Fibroblast of mammary gland (primary cell): ENCODE measurements at places on chromosomes 12 and 14.

DNA sequence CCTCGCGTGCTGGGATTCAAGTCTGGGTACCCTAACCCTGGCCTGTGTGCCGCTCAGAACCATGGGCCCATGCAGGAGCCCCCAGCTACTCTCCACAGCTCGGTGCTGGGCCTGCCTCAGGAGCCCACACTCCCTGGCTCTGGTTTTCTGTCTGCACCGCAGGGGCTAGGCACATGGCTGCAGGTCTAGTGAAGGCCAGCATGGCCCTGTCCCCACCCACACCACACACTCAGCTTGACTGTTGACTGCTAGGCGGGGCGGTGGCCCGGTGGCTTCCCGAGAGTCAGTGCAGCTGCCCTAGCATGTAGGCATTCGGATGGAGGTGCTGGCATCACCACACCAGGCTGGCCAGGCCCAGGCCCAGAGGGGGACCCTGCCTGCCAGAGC lies 7.9 kb downstream of the INF2 start:
- no peak for DNase-seq

DNA sequence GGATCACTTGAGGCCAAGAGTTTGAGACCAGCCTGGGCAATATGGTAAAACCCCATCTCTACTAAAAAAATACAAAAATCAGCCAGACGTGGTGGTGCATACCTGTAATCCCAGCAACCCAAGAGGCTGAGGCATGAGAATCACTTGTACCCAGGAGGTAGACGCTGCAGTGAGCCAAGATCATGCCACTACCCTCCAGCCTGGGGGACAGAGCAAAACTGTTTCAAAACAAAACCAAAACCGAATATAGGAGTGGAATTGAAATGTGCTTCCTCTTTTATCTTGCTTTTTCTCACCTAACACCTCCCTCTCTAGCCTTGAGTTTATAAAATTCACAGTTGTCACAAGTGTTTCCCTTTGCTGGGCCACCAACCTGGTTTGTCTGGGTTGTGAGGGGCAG lies 181.9 kb downstream of the PAH start:
- DNase-seq = no peak

DNA sequence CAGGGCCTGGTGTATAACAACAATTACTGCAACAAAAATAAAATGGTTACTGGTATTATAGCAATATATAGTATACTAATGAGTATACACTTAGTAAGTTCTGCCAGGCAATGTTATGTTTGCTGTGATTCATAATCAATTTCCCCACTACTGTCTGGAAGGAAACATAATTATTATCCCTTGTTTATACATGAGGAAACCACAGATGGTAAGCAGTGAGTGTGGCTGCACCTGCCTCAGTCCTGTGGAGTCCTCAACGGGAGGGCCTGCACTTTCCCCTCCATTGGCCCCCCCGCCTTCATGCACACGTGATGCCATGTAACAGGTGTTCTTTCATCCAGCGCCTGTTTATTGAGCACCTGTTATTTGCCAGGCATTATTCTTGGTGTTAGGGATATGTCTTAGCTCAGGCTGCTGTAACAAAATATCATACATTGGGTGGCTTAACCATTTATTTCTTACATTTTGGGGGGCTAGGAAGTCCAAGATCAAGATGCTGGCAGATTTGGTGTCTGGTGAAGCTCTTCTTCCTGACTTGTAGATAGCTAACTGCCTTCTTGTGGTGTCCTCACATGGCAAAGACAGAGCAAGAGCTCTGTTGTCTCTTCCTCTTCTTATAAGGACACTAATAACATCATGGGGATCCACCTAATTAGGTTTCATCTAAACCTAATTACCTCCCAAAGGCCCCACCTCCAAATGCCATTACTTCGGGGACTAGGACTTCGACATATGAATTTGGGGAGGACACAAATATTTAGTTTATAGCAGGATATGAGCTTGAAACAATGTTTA lies 59.5 kb upstream of the CHGA start:
- DNase-seq = no peak

- DNase-seq = no peak
Measured at GRCh38 chr12:25827141-25827540, 131.3 kb upstream of the RASSF8 start.

- no peak for DNase-seq
Measured at GRCh38 chr14:22887990-22888378, 5.0 kb downstream of the REM2 start.

DNA sequence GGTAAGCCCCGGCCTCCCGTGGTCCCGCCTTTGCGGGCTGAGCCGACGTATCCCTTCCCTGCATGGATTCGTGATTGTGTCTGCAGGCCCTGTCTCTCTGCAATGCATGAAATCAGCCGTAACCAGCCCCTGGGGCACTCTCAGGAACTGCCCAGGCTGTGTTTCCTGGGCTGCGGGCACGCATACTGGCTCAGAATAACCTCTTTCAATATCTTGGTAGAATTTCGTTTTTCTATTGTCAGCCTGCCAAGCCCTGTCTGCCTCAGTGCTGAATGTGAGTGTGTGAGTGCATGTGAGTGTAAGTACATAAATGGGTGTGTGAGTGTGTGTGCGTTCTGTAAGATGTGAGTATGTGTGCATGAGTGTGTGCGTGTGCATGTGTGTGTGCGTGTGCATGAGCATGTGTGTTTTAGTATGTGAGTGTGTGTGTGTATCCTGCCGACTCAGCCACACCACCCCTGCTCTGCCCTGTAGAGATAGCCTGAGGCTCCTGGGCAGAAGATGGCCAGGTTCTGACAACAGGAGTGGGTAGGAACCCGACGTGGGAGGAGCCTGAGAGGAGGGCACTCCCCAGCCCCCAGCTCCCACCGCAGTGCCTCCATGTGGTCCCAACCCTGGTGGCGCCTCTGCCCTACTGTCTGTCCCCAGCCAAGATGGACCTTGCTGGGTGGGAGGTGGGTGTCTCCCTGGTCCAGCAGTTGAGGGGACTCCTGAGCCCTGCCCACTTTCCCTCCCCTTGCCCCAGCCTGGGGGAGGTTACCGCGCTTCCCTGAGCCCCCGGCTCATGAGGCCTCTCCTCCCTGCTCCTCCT lies 268.8 kb downstream of the ADGRD1 start:
- DNase-seq = no peak

DNA sequence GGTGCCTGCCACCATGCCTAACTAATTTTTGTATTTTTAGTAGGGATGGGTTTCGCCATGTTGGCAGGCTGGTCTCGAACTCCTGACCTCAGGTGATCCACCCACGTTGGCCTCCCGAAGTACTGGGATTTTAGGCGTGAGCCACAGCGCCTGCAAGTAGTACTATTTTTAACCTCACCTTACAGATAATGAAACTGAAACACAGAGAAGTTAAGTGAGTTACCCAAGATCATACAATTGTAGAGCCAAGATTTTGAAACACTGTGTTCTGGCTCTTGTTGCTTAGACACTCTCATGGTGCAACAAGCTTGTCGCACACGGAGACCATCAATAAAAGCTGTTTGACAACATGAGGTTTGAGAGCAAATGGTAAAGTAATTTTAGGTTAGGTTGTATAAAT lies 159.1 kb upstream of the LMNTD1 start:
- no peak for DNase-seq

DNA sequence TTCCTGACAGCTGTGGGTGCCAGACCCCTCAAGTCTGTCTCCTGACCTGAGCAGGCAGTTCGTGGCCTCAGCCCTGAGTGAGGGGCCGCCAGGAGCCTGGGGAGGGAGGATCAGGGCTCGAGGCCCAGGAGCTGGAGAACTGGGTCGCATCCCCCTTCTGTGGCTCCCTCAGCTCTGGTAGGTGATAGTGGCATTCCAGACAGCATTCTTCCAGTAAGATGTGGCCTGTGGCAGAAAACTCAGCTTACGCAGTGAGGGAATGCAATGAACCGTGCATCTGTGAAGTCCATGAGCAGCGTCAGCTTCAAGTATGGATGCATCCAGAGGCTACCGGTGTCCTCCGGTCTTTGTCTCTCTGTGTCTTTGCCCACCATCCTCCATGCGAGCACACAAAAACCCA lies 28.4 kb upstream of the FBRSL1 start:
- no peak for DNase-seq

- DNase-seq = peak; percentile 63
Measured at GRCh38 chr14:75399843-75400775, 27.7 kb upstream of the JDP2 start.

GRCh38 chr12:100450735-100451134 lies 22.9 kb upstream of the NR1H4 start:
- peak; percentile 11 for DNase-seq
